ENCODE measurements at places on chromosomes 3 and 15.

DNA sequence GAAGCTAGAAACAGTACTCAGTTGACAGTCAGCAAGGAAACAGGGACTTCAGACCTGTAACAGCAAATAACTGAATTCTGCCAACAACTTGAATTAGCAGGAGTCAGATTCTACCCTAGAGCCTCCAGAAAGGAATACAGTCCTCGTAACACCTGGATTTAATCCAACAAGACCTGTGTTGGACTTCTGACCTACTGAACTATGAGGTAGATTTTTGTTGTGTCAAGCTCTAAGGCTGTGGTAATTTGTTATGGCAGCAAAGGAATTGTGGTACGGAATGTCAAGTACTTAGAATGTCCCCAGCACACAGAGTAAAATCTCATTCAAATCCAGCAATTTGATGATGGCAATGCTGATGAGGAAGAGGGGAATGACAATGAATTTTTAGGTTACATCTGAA is 234.1 kb downstream of the LRRN1 start:
- DNase-seq, result no peak

DNA sequence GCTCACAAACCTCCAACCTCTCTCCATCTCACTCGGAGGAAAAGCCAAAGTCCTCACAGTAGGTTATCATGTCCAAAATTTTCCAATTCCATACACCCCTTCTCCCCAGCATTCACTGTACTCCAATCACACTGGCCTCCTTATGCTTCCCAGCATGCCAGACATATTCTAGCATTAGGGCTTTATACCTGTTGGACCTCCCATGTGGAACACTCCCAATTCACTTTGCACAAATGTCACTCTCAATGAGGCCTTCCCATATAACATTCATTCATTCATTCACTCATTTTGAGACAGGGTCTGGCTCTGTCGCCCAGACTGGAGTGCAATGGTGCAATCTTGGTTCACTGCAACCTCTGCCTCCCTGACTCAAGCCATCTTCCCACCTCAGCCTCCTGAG is 19.9 kb downstream of the SCAPER start:
- DNase-seq, result no peak

- DNase-seq, result peak; percentile 22
Observed at GRCh38 chr3:182937293-182938051, 42.9 kb downstream of the DCUN1D1 start.

DNA sequence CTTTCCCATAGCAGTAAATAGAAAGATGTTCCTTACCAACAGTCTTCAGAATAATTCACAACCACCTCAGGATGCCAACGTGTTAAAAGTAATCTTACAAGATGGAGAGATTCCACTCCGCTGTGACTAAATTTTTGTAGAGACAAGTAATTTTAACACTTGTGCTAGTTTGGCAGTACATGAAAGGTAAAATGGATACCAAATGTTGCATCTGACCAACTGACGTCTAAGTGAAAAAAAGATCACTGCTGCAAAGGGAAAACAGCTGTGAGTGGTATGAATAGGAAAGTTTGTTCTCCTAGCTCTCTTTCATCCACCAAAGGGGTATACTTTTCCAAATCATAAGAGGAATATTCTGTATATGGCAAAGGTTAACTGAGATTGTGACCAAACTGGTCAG is 2.6 kb downstream of the SPG21 start:
- DNase-seq, result no peak

GRCh38 chr3:9402410-9403228 is 5.2 kb downstream of the SETD5 start:
- no peak for DNase-seq

- DNase-seq, result no peak
Observed at GRCh38 chr3:186060222-186060621, 48.7 kb downstream of the ETV5 start.

DNA sequence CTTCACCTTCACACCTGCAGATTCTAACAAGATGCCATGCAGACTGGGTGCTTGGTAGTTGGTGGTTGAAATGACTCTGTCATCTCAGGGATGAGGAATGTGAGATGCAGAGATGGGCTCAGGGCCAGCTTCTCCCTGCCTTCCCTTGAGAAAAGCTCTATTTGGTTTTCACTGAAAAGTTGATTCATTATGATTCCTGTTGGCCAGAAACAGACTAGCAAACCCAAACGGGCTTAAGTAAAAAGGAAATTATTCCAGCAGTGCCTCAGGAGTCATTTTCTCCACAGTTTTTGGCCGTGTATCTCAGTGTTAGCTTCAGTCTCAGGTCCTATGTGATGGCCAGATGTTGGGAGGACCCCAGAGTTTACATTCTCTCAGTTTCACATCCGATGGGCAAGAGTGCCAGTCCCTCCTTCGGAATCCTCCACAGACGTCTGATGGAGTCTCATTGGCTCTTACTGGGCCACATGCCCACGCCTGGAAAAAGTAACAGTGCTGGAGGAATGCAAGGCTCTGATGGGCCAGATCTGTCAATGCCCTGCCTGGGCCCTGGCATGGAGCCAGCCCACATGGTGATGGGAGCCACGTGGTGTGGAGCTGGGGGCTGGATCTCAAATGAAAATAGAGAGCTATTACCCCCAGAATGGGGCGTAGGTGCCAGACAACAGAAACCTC is 22.3 kb upstream of the SACM1L start:
- DNase-seq, result no peak

- DNase-seq, result no peak
Observed at GRCh38 chr3:146503461-146504202, 34.3 kb upstream of the PLSCR2 start.

DNA sequence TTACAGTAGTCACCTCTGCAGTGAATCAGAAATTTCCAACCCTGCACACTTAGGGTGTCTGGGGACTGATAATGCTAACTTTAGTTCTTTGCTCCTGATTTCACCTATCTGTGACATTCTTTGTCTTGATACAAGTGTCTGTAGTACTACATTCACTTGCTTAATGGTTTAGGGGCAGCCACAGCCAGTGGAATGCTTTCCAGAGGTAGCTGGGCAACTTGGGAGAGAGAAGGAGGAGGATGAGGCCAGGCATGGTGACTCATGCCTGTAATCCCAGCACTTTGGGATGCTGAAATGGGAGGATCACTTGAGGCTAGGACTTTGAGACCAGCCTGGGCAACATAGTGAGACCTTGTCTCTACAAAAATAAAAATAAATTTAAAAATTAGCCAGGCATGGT is 8.5 kb downstream of the BAHD1 start:
- no peak for DNase-seq
